ENCODE measurements at places on chromosomes 7 and 10.

- DNase-seq = no peak
Observed at GRCh38 chr10:72303424-72304128, 29.9 kb downstream of the DDIT4 start.

DNA sequence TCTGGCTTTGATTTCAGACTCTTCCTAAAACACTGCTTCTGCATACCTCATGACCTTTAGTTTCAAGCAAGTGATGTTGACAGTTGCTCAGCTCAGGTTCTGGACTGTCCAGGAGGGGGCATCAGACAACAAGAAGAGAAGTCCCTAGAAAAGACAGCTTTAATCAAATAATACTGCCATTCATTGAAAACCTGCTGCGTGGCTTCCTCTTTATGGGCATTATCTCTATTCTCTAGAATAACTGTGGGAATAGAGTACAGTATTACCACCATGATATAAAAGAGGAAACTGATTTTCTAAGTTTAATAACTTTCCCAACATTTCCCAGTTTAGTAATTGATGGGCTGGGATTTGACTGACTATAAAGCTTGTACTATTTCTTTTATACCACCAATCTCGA is 170.4 kb downstream of the SNX13 start:
- peak; percentile 68 for DNase-seq

DNA sequence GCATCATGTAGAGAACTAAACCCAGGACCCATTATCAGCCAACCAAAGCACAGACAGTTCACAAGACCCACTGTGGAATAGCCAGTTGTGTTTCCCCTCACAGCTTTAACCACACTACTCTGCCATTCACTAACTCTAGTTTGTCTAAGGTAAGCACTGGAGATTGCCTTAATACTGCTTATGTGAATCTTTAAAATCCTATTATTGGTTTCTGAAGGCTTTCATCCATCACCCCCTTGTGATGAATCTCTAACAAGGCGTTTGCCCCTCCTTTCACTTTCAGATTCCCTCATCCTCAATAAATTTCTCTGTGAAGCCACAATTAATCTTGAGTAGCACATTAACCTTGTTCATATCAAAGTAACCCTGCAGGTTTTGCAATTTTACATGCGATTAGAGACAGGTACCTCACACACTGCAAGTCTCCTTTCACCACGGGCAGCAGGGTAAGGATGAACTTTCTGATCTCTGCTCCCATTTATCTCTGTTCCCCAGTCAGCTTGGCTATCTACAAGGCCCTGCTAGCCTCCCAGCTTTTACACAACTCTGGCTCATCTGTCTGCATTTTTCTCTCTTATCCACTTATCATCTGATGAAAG is 785.6 kb downstream of the REEP3 start:
- DNase-seq = no peak

- DNase-seq = peak; percentile 89
Observed at GRCh38 chr10:83252596-83252995, 886.7 kb upstream of the GHITM start.

GRCh38 chr10:72027498-72027897 is 60.9 kb downstream of the SPOCK2 start:
- DNase-seq = no peak

GRCh38 chr10:100146875-100147650 is 38.8 kb downstream of the ERLIN1 start:
- peak; percentile 33 for DNase-seq

GRCh38 chr7:40659231-40659630 is 524.4 kb downstream of the SUGCT start:
- DNase-seq = peak; percentile 74

DNA sequence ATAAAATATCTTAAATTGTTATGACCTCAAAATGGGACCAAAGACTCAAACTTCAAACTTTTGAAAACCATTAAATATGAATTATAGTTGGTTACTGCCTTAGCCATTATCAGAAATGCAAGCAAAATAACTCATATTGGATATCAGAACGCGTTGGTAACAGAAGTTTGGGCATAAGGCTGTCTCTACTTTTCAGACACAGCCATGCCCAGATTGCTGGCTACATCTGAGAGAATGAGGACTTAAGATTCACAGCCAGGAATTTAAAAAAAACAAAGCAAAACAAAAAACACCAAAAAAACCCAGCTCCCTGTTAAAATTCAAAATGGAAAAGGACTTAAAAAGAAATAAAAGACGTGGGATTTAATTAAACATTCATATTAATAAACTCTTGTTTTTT is 161.6 kb downstream of the JMJD1C start:
- DNase-seq = no peak

DNA sequence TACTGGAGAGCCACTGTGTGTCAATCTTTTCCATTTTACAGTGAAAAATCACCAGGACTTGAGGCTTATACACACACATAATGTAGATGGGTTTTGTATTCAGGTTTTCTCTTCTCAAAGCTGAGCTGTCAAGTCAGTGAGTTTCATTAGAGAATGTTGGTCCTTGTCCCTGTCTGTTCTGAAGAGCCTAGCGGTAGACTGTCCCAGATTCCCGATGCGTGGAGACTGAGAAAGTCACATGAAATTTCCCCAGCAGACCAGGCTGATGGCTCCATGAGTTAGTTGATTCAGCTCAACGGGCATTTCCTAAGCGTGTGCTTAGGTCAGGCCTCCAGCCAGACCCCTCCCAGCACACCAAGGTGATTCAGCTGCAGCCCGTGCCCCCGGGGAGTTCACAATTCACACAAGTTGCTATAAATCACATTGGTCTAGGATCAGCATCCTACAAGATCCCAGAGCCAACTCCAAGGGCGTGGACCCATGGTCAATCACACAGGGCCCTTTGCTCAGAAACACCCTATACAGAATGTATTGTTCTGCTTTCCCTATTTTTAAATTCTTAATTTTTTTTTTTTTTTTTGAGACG is 17.2 kb downstream of the CHST15 start:
- DNase-seq = no peak

GRCh38 chr10:107126512-107127065 is 37.9 kb downstream of the SORCS1 start:
- no peak for DNase-seq

DNA sequence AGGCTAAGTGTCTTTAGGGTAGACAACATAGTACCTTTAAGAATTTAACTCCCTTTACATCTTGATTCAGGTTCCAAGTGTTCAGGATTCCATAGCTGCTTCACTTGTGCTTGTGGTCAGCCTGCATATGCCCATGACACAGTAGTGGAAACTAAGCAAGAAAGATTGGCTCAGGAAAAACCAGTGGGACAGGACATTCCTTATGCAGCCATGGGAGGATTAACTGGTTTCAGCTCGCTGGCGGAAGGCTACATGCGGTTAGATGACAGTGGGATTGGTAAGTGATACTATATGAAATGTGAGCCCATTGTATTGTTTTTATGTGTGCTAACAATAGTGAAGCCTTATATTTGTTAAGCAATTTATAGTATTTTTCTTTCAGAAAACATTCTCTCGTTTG is 11.3 kb downstream of the FAM221A start:
- no peak for DNase-seq

DNA sequence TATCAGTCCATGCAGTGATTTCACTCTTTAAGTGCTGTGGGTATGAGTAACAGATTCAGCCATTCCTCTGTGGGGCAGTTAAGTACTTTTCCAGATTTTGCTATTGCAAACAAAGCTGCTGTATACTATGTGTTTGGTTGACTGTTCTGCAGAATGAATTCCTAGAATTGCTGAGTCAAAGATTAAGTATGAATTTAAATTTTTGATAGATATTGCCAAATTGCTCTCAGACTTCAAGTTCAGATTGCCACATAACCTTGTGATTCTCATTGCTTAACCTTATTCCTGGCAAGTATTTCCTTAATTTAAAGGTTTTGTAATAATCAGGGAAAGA is 21.6 kb upstream of the SAR1A start:
- peak; percentile 85 for DNase-seq

- no peak for DNase-seq
Observed at GRCh38 chr7:150956395-150957132, 21.6 kb downstream of the KCNH2 start.

DNA sequence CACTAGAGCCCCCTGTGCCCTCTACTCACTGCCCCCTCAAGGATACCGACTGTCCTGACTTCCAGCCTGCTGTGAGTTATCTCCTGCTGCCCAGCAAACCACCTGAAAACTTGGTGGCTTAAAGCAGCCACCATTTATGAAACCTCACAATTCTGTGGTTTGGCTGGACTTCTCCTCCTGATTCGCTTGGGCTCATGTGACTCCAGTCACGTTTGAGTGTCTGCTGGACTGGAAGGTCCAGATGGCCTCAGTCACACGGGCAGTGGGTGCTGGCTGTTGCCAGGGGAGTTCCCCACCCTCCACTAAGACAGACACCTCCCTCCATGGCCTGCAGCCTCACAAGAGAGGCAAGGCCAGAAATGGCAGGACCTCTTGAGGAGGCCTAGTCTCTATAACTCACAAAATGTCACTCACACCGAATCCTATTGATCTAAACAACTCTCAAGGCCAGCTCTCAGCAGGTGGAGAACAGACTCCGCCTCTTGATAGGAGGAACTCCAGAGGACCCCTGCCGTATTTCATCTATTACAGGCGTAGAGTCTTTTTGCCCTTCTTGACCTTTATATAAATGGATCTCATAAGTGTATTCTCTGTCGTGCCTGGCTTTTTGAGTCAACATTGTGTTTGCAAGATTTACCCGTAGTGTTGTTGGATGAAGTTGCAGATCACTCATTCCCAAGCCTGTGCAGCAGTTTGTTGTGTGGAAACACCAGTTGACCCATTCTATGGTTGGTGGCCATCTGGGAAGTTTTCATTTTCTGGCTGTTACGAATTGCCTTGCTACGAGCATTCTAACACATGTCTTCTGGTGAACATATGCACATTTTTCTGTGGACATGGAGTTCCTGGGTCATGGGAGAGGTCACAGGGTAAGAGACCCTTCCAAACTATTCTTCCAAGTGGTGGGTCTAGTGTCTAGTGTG is 48.3 kb downstream of the ZMIZ1 start:
- peak; percentile 63 for DNase-seq

DNA sequence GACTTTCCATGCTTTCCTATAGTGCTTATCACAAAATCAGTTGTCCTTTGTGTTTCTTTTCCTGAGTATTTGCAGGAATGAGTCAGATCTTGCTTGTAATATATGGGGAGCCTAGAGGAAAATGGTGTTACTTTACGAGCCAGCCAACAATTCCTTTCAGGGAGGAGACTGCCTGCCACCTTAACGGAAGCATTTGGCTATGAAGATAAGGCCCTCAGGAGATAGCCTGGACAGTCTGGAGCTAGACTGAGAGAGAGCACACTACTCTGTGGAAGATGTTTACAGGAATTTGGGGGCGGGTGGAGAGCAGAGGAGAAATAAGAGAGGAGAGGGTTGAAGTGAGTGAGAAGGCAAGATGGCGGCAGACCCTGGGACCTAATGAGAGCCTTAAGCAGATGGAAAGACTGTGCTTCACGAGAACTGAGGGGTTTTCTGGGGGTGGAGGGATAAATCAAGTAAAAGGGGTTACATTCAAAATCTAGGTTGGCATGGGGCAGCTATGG is 126.3 kb downstream of the SNX10 start:
- DNase-seq = no peak

GRCh38 chr10:14086596-14086995 is 244.1 kb downstream of the FRMD4A start:
- DNase-seq = no peak

- no peak for DNase-seq
Observed at GRCh38 chr10:51786016-51786683, 86.8 kb upstream of the CSTF2T start.

DNA sequence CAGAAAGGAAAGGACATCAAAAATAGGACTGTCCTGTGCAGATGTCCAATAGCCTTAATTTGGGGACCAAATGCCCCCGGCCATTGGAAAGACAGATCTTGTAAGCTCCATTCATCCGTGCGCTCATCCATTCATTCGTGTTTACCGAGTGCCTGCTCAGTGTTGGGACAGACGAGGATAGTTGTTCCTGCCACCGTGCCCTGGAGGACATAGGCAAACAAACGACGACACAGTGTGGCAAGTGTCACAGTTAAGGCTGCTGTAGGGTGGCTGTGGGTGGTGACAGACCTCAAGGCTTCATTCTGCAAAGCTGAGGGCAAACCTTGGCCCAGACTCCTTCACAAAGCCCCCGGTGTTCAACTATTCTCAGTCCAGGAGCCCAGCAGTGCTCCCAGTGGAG is 27.6 kb downstream of the MKI67 start:
- no peak for DNase-seq

DNA sequence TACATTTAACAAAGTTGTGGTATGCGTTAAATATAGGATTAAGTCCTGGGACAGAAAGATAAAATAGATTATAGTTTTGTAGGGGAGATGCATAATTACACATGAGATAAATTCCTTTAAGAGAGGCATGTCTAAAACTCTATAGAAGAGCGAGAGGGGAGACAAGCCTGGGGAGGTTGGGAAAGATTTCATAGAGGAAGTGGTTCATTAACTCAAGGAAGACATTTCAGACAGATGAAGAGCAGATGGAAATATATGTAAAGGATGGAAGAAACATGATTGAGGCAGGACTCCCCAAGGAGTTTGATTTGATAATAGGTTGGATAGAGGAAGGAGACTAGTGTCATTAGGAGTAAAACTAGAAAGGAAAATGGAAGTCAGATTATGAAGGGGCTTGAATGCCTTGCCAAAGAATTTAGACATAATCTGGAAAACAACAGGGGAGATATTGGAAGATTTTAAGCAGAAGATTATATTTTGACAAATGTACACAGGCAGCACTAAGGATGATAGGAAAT is 96.1 kb downstream of the PHTF2 start:
- DNase-seq = no peak

- DNase-seq = peak; percentile 80
Observed at GRCh38 chr7:158016180-158017097, 571.2 kb downstream of the PTPRN2 start.

- peak; percentile 87 for DNase-seq
Observed at GRCh38 chr10:91340613-91341362, 69.4 kb upstream of the HECTD2 start.

- DNase-seq = no peak
Observed at GRCh38 chr10:77583527-77583926, 54.1 kb downstream of the KCNMA1 start.

GRCh38 chr7:15848362-15848761 is 161.9 kb upstream of the MEOX2 start:
- DNase-seq = no peak

GRCh38 chr7:98420966-98421612 is 20.2 kb upstream of the BAIAP2L1 start:
- peak; percentile 13 for DNase-seq

DNA sequence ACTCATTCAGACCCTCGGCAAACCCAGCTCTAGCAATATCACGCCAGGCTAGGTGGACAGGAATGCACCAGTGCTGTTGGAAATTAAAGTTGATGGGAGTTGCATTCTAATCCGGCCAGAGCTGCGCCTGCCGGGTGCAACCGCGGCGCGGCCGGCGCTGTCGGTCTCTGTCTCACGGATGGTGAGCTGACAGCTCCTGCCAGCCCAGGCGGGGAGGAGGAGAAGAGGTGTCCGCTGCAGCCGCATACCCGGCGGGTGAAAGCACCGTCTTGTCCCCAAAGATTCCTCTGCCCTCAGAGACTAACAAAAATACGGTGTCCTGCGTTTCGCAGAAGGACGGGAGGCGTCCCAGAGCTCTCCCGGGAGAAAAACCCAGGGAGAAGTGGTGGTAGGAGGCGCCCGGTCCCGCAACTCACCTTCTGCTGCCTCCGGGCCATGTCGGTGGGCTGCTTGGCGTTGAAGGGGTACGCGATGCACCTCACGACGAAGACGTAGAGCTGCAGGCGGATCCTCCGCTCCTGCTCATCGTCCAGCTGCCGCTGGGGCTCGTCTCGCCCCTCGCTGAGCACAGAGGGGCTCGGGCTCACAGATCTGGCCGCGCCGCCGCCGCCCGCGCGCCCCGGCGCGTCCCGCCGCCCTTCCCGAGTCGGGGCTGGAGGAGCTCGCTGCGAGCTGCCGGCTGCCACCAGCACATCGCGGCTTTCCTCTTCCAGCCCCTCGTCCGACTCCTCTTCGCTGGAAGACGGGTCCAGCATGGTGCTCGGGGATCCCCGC is 490 bp downstream of the CADPS2 start:
- DNase-seq = peak; percentile 35

- peak; percentile 18 for DNase-seq
Observed at GRCh38 chr10:9613338-9614075, 1404.2 kb upstream of the CELF2 start.

Data from muscle of leg (tissue), 16 donors.